Psoas muscle (tissue), 8 donors: ENCODE measurements at places on chromosomes 6 and 20. TPM values are rescaled to one million over a fixed set of nuclear protein-coding genes. Genes with fewer than 3 reads are reported as not detected.

The REV3L gene
- polyA plus RNA-seq: 9.0 TPM

The SEMG1 gene
- polyA plus RNA-seq: not detected

The KCNK5 gene
- not detected for polyA plus RNA-seq

The DNAH8 gene
- not detected for polyA plus RNA-seq

The NKX2-2 gene
- polyA plus RNA-seq: not detected

The ULBP2 gene
- 0.81 TPM for polyA plus RNA-seq
